Stimulated activated CD8-positive, alpha-beta memory T cell treated with anti-CD3 and anti-CD28 coated beads, Interleukin-4, amount 100 ng/mL, for 1 hour (primary cell): ENCODE measurements at places on chromosomes 6 and 20.

DNA sequence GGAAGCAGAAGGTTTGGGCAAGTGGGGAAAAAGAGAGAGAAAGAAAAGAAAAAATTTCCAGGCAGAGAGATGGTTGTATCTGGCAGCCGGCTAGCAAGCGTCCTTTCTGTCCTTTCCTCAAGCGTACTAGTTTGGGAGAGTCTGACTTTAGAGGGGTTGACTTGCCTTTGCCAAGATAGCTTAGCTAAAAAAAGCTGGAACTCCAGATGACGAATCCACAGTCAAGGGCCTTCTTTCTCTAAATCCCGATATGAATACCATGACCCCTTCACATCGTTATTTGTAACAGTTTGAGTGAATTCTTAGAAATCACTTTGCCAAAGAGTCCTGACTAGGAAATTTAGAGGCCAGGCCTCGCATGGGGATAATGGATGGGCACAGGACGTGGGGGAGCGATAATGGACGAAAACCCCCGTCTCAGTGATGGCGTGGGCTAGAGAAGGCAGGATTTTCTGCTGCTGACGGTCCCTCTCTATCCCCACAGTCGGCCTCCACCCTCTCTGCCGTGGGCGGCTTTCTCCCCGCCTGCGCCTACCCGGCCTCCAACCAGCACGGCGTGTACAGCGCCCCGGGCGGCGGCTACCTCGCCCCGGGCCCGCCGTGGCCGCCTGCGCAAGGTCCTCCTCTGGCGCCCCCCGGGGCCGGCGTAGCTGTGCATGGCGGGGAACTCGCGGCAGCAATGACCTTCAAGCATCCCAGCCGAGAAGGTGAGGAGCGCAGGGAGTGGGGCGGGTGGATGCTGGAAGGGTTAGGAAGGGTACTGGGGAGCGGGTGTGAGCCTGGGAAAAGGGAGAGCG is 3.5 kb downstream of the PAX1 start:
- DNase-seq: no peak

DNA sequence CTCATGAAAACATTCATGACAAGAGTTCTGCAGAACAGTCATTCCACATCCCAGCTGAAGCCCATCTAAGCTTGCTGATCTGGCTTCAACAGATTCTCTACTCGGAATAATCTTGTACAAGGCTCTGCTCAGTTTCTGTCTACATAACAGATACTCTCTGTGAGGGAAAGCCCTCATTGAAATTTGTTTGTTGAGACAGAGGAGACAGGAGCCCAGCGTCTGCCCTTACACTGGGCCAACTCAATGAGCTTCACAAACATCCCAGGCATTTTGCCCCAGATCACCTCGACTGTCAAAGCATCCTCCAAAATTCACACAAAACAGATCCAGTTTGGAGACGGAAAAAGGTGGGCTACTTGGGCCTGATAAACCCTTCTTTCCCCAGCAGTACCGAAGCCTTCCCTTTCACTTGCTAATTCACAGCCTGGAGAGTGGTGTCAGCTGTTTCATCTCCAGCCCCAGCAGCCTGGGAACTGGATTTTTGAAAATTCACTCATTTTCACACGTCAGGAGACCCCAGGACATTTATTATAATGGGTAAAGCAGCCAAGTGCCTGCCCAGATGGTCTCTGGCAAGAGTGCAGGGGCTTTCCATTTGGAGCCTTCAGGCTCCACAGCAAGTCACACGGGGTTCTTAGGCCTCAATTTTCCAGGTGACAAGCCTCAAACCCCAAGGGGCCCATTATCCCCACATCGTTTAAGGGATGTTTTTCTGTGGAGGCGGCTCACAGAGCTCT is 7.3 kb downstream of the CCDC167 start:
- DNase-seq: no peak

GRCh38 chr6:12064131-12064530 is 52.0 kb downstream of the HIVEP1 start:
- DNase-seq: no peak

- DNase-seq: peak; percentile 1
Observed at GRCh38 chr6:123415844-123416468, 220.8 kb downstream of the TRDN start.

DNA sequence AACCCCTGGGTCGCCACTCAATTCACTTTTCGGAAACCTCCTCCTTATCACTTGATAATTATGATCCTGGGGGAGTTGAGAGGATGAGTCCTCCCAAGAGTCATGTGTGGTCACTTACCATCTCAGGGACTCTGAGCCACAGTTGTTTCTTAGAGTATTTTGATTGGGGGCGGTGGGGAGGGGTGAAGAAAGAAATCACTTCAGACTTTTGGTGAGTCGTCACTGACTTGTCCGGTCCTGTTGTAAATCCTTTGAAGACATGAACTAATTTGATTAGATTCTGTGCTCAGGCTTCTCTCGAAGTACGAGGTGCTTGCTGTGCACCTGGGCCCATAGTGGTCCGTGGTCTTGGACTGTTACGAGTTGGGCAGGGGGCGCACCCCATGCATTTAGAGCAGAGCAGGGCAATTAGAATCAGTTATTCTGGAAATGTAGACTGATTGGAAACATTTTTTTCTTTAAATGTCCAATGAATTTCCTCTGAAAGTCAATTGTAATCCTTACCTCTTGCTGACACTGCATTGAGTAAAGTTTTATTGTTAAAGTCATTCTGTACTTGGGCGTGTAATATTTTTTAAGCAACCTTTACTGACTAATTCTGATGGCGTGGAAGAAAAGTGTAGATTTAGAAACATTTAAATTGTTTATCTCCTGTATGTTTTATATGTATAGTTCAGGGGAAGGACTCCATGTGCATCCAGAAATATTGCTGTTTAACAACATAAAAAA is 173.4 kb downstream of the SLC16A10 start:
- no peak for DNase-seq

DNA sequence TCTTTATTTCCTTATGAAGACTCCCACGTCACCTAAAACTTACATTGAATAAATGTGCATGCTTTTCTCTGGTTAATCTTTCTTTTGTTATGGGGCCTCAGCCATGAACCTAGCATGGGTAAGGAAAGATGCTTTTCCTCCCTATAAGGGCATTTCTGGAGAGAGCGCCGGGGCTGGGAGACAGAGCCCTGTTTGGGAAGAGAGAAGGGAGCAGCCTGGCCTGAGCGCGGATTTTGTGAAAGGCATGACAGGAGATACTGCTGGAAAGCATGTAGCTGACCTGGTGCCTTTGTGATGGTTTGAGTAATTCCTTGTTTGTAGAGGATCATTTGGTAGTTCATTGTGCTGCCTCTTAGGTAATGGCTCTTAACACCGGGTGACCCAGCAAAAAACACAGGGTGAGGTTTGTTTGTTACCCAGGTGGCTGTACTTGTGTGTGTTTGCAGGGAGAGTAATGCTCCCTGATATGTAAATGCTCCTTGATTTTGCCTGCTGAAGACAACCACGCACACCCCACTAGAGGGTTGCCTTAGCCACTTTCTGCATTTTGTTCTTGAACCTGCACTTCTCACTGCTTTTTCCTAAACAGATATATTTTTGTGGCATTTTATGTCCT is 59.2 kb downstream of the ANKRD6 start:
- DNase-seq: no peak

GRCh38 chr6:44636561-44637248 is 249.2 kb downstream of the CDC5L start:
- no peak for DNase-seq

DNA sequence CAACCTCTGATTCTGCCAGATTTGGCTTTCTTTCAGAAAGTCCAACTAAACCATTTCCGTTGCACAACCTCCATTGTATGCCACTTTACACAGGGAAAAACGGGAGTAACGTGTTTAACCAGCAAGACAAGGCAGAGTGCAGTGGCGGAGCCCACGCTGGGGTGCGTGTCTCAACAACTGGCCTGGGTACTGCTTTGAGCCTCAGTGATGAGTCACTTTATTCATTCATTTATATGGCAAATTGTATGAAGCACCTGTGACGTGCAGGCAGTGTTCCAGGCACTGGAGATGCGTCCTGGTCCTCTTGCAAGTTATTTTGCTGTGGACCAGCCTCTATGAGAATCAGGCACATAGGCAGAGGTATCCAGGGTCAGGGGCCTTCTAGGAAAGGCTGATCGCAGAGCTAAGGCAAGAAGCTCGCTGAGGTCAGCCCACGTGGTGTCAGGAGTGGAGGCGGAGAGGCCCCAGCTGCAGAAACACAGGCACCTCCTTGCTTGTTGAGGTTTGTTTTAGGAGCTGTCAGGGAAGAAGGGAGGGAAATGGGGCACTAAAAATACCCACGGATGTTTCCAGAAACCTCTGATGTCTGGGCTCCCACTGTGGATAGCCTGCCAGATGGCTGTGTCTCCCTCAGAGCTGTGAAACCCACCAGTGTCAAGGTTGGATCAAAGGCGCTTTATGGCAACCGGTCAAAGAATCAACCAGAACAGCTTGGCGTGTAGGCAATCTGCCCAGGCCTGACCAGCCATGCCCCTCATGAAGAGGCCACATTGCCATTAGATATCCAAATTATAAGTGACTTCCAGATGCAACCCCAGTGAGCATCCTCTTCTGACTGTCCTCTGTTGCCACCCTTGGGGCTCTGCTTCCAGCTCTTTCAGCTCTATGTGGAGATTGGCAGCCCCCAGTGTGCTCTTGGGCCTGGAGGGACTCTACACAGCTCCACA is 157.2 kb downstream of the CD83 start:
- DNase-seq: no peak

DNA sequence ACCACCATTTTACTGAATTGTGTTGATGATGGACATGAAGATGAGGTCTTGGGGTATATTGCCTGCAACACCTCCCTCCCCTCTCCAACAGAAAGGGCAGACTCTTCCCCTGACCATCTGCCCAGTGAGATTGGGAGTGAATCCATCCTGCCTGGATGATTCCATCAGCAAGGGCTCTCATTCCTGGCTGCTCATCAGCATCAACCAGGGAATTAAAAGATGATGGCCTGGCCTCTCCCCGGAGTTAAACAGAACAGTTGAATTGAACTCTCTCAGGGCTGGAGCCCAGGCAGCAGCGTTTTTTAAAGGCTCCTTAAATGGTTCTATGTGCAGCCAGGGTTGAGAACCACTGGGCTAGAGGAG is 14.6 kb upstream of the MRPS18A start:
- DNase-seq: no peak

DNA sequence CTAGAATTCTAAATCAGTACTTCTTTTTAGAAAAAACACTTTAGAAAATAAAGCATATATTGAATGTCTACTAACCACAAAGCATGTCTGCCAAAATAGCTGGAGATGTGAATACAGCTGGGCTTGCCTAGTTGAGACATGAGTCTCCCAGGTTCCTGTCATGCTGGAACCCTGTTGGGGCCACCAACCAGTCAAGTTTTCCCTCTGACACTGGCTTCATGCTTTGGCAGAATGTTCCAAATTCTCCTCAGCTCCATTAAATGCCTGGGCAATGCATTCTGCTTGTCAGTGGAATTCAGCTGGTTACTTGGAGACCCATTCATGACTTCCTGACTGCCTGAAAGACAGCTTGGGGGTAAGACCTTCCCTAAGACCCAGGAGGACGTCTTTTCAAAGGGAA is 87.2 kb downstream of the PRND start:
- DNase-seq: no peak

- no peak for DNase-seq
Observed at GRCh38 chr6:97133067-97133466, 149.9 kb downstream of the MMS22L start.

- DNase-seq: no peak
Observed at GRCh38 chr6:56482525-56482924, 160.2 kb downstream of the DST start.

DNA sequence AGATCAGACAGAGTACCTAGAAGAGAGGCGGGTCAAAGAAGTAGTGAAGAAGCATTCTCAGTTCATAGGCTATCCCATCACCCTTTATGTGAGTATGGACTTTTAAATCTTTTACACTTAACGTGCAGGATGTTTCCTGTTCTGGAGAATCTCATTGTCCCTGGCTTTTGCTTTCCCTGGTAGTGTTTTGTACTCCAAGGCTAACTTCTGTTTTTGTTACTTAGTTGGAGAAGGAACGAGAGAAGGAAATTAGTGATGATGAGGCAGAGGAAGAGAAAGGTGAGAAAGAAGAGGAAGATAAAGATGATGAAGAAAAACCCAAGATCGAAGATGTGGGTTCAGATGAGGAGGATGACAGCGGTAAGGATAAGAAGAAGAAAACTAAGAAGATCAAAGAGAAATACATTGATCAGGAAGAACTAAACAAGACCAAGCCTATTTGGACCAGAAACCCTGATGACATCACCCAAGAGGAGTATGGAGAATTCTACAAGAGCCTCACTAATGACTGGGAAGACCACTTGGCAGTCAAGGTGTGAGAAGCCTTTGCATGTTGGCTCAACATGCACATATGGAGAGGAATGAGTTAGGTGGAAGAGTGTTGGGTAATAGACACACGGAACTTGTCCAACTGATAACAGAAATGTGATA is 3.3 kb downstream of the HSP90AB1 start:
- DNase-seq: no peak

- DNase-seq: no peak
Observed at GRCh38 chr20:36969478-36970186, 18.1 kb upstream of the SAMHD1 start.

- DNase-seq: no peak
Observed at GRCh38 chr6:14638906-14639761, 521.6 kb downstream of the CD83 start.

GRCh38 chr6:105799056-105799455 is 287.1 kb upstream of the PRDM1 start:
- no peak for DNase-seq

DNA sequence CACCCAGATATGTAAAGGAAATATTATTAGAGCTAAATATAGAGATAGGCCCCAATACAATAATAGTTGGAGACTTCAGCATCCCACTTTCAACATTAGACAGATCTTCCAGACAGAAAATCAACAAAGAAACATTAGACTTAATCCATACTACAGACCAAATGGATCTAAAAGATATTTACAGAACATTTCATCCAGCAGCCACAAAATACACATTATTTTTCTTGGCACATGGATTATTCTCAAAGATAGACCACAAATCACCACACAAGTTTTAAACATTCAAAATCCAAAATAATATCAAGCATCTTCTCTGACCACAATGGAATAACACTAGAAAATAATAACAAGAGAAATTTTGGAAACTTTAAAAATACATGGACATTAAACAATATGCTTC is 1159.1 kb upstream of the CITED2 start:
- no peak for DNase-seq

DNA sequence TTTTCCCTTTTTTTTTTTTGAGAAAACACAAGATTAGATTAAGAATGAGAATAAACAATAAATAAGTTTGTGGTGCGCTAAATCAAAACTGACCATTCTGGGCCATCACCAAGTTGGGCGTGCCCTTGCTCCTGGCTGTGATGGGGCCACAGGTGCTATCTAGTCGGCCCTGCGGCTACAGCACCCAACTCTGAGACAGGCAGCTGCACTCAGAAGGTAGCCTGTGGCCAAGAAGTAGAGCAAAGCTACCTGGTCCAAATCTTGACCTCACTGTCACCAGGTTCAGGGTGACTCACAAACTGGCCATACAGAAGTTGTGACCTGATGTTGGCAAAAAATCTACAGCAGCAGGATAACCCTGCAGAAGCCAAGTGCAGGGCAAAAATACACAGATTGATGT is 3.4 kb downstream of the TXNDC5 start:
- no peak for DNase-seq
